ENCODE measurements at places on chromosomes 6 and 20. TPM values are rescaled to one million over a fixed set of nuclear protein-coding genes. Genes with fewer than 3 reads are reported as not detected.

Gene SLC44A4
- total RNA-seq: 2.5 TPM

- no peak for DNase-seq
Observed at GRCh38 chr20:37500311-37500710, 20.7 kb upstream of the NNAT start.

Gene FRMD1
- not detected for total RNA-seq

DNA sequence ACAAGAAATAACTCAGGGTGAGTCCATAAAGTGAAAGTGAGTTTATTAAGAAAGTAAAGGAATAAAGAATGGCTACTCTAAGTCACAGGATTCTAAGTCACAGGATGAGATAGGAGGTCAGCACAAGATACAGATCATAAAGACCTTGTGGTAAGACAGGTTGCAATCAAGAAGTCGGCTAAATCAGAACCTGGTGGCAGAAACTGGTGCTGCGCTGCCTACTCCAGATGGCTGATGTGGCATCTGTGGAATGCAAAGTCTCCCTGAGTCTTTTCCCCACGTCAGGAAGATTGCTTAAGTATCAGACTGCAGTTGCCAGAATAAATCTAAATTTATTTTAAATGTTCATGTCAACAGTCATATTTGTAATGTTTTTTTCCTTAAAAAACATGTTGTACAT is 10.7 kb upstream of the KCNK15 start:
- no peak for DNase-seq

DNA sequence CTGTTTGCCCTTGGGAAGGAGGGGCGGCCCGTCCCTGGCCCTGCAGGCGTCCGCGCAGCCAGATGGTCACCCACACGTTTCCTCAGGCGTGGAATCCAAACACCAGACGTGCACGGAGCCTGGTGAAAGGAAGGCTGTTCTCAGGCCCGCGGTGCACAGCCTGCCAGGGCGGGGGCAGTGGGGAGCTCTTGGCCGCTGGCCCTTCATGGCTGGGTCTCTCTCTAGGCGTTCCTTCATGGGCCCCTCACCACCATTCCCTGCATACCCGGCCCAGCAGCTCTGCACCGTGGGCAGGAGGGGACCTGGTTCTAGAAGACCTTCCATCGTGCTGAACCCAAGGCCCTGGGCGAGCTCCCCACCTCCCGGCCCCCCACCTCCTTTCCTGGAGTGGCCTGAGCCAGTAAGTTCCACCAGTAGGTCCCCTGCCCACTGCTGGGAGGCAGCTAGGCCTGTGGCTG is 30.4 kb upstream of the SMOC2 start:
- DNase-seq: peak; percentile 42

Gene STMND1
- total RNA-seq: not detected

DNA sequence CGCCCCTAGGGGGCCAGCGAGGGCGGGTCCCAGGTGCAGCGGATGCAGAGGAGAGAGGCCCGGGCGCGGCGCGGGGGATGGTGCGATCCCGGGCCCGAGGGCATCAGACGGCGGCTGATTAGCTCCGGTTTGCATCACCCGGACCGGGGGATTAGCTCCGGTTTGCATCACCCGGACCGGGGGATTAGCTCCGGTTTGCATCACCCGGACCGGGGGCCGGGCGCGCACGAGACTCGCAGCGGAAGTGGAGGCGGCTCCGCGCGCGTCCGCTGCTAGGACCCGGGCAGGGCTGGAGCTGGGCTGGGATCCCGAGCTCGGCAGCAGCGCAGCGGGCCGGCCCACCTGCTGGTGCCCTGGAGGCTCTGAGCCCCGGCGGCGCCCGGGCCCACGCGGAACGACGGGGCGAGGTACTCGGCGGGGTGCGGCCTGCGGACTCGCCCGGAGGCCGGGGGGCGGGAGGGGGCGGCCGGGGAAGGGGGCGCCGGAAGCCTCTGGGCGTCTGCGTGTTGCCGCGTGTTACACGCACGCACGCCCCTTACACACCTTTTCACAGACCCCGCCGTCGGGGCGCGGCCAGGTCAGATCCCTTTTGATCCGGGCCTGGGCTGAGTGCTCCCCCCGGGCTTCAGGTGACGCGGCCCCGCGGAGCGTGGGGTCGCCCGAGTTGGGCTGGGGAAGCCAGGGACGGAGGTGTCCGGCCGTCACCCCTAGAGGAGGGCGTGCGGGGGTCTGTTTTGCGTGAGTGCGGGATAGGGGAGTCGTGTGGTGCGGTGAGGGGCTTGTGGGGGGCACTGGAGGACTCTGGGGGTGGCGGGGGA is 412 bp downstream of the TRIB3 start:
- DNase-seq: no peak

DNA sequence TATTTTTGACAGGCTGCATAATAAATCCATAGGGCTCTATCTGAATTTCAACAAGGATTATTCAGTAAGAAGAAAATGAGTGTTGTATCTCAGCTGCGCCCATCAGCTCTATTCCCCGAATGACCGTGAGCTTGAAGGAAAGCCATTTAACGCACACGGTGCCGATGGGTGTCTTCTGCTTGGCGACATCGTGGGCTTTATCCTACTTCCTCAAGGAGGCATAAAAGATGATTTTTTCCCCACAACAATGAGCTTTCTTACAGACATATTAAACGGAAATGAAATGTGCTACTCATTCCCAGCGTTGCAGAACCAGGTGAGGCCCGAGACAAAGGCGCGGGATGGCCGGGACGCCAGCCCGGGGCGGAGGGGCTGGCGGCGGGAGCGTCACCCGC is 710 bp downstream of the DYNLT1 start:
- DNase-seq: no peak

DNA sequence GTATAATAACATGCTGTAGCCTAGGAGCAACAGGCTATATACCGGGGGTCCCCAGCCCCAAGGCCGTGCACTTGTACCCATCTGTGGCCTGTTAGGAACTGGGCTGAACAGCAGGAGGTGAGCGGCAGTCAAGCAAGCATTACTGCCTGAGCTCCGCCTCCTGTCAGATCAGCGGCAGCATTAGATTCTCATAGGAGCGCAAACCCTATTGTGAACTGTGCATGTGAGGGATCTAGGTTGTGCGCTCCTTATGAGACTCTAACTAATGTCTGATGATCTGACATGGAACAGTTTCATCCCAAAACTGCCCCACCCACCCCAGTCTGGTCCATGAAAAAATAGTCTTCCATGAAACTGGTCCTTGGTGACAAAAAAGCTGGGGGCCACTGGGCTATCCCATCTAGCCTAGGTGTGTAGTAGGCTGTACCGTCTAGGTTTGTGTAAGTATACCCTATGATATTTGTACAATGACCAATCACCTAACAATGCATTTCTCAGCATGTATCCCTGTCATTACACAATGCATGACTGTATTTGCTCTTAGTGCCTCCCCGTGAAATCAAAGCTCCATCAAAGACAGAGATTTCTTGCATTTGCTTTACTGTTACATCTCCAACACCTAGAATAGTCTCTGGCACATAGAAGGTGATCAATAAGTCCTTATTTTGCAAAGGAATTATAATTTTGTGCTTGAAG is 30.8 kb downstream of the NHSL1 start:
- DNase-seq: no peak

- DNase-seq: no peak
Observed at GRCh38 chr6:145252737-145253136, 482.6 kb downstream of the EPM2A start.

DNA sequence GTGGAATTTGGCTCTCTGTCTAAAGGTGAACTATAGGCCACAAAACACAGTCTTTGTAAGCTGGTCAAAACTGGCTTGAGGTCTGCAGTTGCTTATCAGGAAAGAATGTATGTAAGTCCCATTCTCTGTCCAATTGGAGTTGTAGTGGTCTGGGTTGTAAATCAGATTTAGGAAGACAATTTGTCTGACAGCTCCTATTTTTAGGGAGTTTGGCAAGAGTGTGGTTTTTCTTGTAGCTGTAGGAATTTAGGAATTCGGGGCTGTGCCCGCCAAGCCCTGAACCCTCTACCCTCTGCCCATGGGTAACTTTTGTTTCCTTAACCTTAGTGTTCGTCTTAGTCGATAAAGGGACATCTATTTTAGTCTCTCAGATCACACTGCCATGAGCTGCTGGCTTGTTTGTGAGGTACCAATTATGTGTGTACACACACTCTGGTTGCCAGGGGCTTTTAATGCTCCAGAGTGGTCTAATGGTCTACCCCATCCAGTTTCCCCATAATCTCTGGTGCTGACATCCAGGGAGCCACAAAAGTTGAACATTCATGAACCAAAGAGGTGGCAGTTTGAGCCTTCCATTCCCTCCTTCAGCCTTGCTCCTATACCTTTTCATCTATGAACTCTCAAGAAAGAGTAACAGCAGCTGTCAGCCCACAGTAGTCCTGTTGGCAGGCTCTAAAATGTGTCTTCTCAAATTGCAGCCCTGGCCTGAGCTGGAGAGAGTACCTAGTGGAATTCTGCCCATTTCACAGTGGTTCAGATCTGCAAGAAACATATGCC is 93.0 kb downstream of the ANKRD6 start:
- DNase-seq: no peak

- DNase-seq: peak; percentile 29
Observed at GRCh38 chr20:18628330-18628920, 40.6 kb downstream of the DTD1 start.
